ENCODE measurements at places on chromosomes 3 and 15. TPM values are rescaled to one million over a fixed set of nuclear protein-coding genes. Genes with fewer than 3 reads are reported as not detected.

- H3K4me3 ChIP-seq = no peak overlapping the region
- H3K27me3 ChIP-seq = no peaks in the 10 kb centered on the region
- DNase-seq = no peak
Measured at GRCh38 chr3:95097493-95097892, 1034.6 kb downstream of the NSUN3 start.

DNA sequence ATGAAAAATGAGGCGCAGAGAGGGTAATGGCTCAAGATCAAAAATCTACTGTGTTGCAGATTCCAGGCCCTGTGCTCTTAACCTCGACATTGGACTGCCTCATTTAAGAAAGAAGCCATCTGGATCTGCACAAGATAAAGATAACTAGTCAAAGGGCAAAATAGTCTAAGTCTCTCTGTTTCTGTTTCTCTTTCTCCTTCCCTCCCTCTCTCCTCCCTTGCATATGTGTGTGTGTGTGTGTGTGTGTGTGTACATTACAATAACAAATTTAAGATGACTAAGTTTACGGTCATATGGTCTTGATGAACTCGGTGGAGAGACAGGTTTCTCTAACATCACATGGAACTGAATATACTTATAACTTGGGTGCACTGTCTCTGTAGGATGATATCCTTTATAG lies 69.2 kb downstream of the MEIS2 start:
- no peak overlapping the region for H3K27ac ChIP-seq
- H3K4me1 ChIP-seq = peaks cover 16% of the 10 kb centered on the region
- no peaks in the 10 kb centered on the region for H3K27me3 ChIP-seq
- no peak for DNase-seq
- no peaks in the 10 kb centered on the region for H3K36me3 ChIP-seq
- no peak overlapping the region for H3K4me3 ChIP-seq

GRCh38 chr3:56862352-56863062 lies 60.8 kb upstream of the ARHGEF3 start:
- H3K36me3 ChIP-seq = no peaks in the 10 kb centered on the region
- no peak overlapping the region for H3K4me3 ChIP-seq
- peaks cover 2% of the 10 kb centered on the region for H3K4me1 ChIP-seq
- DNase-seq = no peak
- no peak overlapping the region for H3K27ac ChIP-seq

NR1I2 gene
- total RNA-seq = 0.62 TPM

DNA sequence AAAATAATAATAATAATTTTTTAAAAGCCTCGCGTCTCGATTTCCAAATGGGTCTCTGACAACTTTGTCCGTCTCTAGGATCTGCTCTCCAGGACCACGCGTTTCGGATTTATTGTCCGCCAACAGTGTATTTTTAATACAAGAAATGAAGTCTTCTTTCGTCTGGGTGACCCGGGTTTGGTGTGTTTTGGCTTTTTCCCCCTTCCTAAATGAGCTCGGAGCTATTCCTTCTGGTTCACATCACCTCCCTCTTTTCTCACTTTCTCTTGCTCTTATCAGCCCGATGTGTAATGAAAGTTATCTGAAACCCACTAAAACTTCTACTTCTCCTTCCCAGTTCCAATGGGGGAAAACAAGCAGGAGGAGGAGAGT lies 516.7 kb downstream of the MECOM start:
- H3K4me3 ChIP-seq = peak overlapping the region; percentile 37
- H3K27ac ChIP-seq = no peak overlapping the region
- H3K4me1 ChIP-seq = peaks cover 3% of the 10 kb centered on the region
- no peaks in the 10 kb centered on the region for H3K27me3 ChIP-seq
- no peak for DNase-seq

DNA sequence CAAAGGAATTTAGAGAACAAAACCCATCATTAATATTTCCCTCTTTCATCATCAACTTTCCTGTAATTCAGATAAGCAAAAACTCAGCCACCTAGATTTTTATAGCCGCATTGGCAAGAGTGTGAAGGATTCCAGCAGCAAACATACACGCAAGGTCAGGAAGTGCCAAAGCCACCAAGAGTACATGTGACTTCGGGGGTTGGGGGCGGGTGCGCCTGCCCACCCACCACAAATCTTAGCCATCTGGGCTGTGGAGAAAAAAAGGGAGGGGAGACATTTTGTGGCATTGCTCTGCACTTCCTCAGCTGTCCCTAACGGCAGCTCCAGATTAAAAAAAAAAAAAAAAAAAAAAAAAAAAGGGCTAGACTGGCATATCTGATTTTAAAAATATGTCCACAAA lies 148.4 kb downstream of the TNIK start:
- no peaks in the 10 kb centered on the region for H3K27me3 ChIP-seq
- H3K27ac ChIP-seq = no peak overlapping the region
- no peaks in the 10 kb centered on the region for H3K4me1 ChIP-seq
- DNase-seq = no peak
- no peak overlapping the region for H3K4me3 ChIP-seq

CHRM5 gene
- total RNA-seq = not detected

GPR160 gene
- total RNA-seq = 0.94 TPM

GRCh38 chr3:177446165-177446601 lies 248.9 kb upstream of the TBL1XR1 start:
- peaks cover 5% of the 10 kb centered on the region for H3K4me1 ChIP-seq
- H3K4me3 ChIP-seq = no peak overlapping the region
- DNase-seq = no peak
- H3K27ac ChIP-seq = no peak overlapping the region
- no peaks in the 10 kb centered on the region for H3K36me3 ChIP-seq

AQR gene
- 19.8 TPM for total RNA-seq

GOLGA8T gene
- not detected for total RNA-seq

DNA sequence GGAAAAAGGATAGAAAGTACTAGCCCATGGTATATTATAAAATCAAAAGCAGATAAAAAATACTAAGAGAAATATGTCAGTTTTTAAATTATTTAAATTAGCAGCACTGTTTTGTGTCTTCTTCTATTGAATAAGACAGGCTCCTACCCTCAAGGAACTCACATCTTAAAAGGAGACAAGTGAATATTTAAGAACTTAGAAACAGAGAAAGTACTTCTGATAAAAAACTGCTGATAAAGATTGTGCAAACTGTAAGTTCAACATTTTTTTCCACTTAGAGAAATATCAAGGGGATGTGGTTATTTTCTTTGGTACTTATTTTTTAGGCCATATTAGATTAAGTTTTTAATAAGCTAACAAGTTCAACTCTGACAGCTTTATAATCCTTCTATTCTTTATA lies 3.0 kb upstream of the ANKRD28 start:
- DNase-seq = no peak
- H3K4me1 ChIP-seq = peaks cover 4% of the 10 kb centered on the region
- H3K36me3 ChIP-seq = no peaks in the 10 kb centered on the region
- H3K4me3 ChIP-seq = no peak overlapping the region
- no peak overlapping the region for H3K27ac ChIP-seq

DNA sequence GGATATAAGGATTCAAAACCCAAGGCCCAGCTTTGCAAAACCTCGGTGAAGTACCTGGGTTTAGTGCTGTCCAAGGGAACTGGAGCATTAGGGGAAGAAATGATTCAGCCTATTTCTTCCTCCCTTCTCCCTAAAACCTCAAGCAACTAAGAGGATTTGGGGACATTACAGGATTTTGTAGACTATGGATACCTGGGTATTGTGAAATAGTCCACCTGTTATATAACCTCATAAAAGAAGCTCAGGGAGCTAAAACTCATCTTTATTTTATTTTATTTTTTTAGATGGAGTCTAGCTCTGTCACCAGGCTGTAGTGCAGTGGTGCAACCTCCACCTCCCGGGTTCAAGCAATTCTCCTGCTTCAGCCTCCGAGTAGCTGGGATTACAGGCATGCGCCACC lies 8.7 kb upstream of the SMCO1 start:
- H3K4me3 ChIP-seq = no peak overlapping the region
- DNase-seq = no peak
- H3K4me1 ChIP-seq = peaks cover 2% of the 10 kb centered on the region
- H3K27ac ChIP-seq = no peak overlapping the region

RBP2 gene
- total RNA-seq = not detected

GREM1 gene
- not detected for total RNA-seq

GRCh38 chr3:68751888-68752287 lies 180.5 kb downstream of the TAFA4 start:
- no peak overlapping the region for H3K4me3 ChIP-seq
- H3K36me3 ChIP-seq = no peaks in the 10 kb centered on the region
- H3K27me3 ChIP-seq = no peaks in the 10 kb centered on the region
- H3K27ac ChIP-seq = no peak overlapping the region
- H3K4me1 ChIP-seq = no peaks in the 10 kb centered on the region

DNA sequence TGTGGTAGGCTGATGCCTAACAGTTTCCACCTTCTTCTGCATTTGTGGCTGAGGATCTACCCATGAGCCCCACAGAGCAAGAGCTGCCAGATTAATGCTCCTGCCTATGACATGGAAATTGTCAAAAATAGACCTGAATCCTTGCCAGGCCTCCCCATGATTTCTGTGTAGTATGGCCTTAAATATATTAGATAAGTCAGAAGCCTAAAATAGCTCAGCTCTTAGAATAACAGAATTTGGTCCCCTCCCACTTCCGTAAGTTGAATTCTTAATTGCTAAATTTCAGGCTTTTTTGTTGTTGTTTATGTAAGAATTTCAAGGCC lies 129.0 kb downstream of the SERPINI1 start:
- no peaks in the 10 kb centered on the region for H3K36me3 ChIP-seq
- no peaks in the 10 kb centered on the region for H3K27me3 ChIP-seq
- H3K4me1 ChIP-seq = peaks cover 6% of the 10 kb centered on the region

COPG1 gene
- total RNA-seq = 124 TPM

GPR62 gene
- 0.40 TPM for total RNA-seq

FOXB1 gene
- total RNA-seq = not detected

DNA sequence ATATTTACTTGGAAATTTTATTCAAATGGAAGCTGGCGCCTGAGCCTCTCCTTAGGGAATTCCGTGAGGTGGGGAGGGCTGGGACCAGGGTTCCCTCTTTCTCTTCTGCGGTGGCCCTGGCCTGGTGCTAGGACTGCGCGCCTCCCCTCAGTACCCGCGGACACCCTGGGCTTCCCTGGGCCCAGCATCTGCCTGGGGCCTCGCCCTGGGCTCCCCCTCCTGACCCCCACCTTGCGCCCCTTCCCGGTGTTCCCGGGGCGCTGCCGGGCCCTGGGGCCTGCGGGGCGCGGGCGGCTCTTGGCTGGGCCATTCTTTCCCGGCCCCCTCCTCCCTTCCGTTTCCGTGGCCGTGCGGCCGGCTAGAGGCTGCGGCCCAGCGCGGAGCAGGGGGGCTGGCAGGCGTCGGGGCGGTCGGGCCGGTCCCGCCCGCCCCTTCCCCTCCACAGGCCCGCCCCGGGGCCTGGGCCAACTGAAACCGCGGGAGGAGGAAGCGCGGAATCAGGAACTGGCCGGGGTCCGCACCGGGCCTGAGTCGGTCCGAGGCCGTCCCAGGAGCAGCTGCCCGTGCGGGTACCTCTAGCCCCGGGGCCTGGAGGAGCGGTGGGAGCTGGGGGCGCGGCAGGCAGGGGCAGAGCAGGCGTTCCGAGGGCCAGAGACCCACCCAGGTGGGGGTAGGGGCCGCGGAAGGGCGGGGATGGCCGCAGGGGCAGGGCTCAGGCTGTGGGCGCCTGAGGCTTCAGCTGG lies at the start of gene FES:
Gene FES, plus strand, starts transcription at position 529 of the 743 bp plus-strand sequence. CDS start 542 bp downstream, outside the sequence.
- no peaks in the 10 kb centered on the region for H3K27me3 ChIP-seq
- H3K4me3 ChIP-seq = peak within 1 kb of the TSS; percentile 56
- peak; percentile 77 for DNase-seq
- H3K36me3 ChIP-seq = no peaks in the 10 kb centered on the region

GFM1 gene
- 40.0 TPM for total RNA-seq

GRCh38 chr3:53821631-53822121 lies 24.5 kb downstream of the CHDH start:
- H3K27me3 ChIP-seq = no peaks in the 10 kb centered on the region
- no peaks in the 10 kb centered on the region for H3K4me1 ChIP-seq
- no peak overlapping the region for H3K27ac ChIP-seq
- DNase-seq = no peak

Data from ovary (tissue), 10 donors.